ENCODE measurements at places on chromosomes 13 and 19.

DNA sequence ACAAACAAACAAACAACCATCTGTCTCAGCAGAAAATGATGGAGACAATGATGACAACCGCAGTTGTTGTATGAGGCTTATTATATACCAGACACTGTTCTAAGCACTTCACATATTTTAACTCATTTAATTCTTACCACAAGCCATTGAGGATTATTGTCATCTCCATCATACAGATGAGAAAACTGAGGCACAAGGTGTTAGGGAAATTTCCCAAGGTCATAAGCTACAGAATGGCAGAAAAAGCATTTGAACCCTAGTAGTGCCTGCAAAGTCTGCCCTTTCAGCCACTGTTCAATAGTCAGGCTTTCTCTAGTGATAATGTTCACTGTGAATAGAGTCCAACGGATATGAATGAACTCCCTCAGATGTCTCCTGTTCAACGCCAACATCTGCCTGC is 60.1 kb downstream of the GPALPP1 start:
- DNase-seq = no peak

GRCh38 chr13:64626105-64626504 is 2604.0 kb downstream of the PCDH9 start:
- DNase-seq = no peak

- no peak for DNase-seq
Measured at GRCh38 chr19:1263188-1263587, 5.9 kb upstream of the CIRBP start.

GRCh38 chr19:22609630-22610029 is 24.5 kb upstream of the ZNF492 start:
- DNase-seq = no peak

DNA sequence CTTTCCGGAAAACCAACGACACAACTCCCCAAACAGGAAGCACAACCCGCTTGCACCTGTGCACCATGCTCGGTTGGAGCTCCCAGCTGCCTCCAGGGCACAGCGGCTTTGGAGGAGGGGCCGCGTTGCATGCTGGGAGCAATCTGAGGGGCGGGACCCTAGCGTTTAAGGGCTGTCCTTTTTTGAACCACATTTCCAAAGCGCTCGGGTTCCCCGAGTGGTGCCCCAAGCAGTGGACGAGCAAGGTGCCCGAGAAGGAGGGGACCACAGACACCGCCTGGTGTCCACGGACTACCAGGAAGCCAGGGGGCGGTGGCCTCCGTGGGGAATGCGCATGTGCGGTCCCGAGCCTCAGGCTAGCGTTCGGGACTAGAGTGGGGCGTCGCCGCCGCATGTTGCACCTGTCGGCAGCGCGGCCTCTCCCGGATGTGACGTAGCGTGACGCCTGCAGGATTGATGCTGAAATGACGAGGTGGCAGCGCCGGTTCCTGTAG is 11.9 kb upstream of the ZNF57 start:
- no peak for DNase-seq

- DNase-seq = no peak
Measured at GRCh38 chr13:108827646-108828045, 198.2 kb downstream of the MYO16 start.

DNA sequence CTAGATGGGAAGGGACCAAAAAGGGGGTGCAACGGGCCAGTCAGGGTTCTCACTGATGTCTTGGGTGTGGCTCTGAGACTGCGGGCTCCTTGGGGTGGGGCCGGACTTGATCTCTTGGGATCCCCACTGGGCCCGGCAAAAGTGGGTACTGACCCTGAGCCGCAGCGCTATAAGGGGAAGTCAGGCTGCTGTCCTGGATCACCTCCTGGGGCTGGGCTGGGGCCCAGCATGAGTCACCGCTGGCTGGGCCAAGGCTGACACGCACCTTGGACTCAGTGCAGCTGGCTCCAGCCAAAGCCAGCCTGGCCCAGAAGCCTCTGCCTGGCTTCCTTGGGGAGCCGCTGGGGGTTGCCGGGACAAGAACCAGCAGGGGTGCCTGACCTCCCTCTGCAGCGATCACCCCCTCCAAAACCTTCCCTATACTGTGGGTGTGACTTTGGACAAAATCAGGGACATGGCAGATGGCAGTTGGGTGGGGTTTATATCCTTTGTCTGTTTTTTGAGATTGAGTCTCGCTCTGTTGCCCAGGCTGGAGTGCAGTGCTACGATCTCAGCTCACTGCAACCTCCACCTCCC is 617 bp upstream of the IQCN start:
- no peak for DNase-seq

DNA sequence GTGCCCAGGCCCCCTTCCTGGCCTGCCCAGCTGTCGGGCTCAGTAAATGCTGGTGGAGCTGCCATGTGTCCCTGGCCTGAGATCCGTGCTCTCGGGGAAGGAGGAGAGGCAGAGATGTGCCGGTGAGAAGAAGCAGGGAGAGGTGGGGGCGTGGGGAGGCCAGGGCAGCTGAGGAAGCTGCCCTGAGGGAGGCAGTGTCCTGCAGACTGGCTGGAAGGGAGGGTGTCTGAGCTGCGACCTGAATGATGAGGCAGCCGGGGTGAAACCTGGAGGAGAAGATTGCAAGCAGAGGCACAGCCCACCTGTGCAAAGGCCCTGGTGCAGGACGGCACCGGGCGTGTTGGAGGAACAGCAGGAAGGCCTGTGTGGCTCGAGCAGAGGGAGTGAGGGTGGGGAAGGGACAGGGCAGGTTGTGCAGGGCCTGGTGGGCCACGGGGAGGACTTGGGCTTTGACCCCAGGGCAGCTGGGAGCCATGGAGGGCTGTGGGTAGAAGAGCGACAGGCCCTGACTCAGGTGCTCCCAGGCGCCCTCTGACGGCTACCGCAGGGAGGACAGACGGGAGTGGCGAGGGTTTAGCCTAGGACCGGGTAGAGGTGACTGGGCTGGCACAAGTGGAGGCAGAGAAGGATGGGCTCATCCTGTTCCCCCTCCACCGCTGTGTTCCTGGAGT is 14.0 kb upstream of the CELF5 start:
- DNase-seq = peak; percentile 57

DNA sequence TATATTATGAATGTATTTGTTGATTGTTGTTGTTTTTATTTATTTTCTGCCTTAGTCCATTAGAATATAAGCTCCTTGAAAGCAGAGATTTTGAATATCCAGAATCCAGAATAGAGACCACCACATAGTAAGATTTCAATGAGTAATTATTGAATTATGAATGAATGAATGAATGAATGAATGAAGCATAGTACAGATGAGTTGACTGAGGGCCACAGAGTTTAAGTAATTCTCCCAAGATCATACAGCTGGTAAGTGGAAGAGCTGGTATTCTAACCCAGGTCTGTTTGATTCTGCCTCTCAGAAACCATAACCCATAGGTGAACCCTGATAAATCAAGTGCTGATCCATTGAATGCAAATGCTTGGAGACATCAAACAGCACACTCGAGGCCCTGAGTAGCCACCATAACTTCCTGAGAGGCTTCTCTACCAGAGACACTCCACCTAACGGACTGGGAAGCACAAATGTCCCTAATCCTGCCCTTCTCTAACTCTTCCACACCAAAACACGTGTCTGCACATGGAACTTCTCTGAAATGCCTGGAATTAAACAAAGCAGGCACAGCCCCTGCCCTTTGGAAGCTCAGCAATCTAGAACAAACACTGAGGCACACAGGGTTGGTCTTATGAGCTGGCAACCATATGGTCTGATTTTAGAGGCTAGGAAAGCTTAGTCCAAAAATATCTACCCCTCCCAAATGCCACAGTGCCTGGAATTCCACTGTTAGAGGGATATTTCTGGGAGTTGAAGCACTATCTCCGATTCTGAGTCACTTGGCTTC is 190.1 kb downstream of the FOXO1 start:
- no peak for DNase-seq

GRCh38 chr13:33249066-33249465 is 36.5 kb downstream of the STARD13 start:
- no peak for DNase-seq

DNA sequence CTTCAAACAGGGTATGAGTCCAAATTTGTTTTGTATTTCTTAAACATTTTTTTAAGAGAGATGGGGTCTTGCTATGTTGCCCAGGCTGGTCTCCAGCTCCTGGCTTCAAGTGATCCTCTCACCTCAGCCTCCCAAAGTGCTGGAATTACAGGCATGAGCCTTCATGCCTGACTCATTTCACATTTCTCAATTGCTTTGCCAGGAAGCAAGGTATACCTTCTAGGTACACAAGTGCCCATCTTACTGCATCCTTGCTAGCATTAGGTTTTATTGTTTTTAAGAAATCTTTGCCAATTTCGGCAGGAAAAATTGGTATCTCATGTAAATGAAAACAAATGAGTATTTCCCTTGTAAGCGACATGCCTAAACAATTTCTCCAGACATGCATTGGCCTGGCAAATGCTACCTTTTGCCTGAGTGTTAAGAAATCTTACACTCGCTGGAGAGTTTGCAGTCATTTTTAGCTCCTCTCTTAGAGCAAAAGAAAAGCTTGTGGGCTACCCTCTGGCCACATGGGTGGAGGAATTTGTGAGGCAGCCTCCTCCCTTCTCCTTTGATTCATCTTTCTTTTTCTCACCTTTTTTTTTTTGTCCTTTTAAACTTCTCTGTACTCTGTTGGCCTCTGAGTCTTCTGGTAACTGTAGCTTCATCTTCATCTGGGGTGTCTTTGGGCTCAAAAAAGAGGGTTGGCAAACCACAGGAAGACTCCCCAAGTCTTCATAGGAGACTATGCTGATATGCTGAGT is 33.0 kb downstream of the ACTL9 start:
- no peak for DNase-seq

- DNase-seq = no peak
Measured at GRCh38 chr13:32203221-32203620, 111.9 kb downstream of the ZAR1L start.

DNA sequence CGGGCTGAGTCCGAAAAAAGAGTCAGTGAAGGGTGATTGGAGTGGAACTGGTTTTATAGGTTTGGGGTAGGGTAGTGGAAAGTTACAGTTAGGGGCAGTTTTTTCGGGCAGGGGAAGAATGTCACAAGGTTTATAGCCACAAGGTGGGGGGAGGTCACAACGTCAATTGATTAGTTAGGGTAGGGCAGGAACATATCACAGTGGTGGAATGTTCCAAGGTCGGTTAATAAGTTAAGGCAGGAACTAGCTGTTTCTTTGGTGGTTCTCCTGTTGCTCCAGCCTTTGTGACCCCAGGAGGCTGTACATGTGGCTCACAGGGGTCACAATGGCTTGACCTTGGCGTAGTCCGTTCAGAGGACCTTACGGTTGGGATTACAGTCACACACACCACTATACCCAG is 20.3 kb downstream of the RDH8 start:
- DNase-seq = no peak

GRCh38 chr19:46845959-46846459 is 4.6 kb downstream of the AP2S1 start:
- DNase-seq = no peak

GRCh38 chr19:41537789-41538188 is 38.2 kb upstream of the CEACAM21 start:
- DNase-seq = no peak

DNA sequence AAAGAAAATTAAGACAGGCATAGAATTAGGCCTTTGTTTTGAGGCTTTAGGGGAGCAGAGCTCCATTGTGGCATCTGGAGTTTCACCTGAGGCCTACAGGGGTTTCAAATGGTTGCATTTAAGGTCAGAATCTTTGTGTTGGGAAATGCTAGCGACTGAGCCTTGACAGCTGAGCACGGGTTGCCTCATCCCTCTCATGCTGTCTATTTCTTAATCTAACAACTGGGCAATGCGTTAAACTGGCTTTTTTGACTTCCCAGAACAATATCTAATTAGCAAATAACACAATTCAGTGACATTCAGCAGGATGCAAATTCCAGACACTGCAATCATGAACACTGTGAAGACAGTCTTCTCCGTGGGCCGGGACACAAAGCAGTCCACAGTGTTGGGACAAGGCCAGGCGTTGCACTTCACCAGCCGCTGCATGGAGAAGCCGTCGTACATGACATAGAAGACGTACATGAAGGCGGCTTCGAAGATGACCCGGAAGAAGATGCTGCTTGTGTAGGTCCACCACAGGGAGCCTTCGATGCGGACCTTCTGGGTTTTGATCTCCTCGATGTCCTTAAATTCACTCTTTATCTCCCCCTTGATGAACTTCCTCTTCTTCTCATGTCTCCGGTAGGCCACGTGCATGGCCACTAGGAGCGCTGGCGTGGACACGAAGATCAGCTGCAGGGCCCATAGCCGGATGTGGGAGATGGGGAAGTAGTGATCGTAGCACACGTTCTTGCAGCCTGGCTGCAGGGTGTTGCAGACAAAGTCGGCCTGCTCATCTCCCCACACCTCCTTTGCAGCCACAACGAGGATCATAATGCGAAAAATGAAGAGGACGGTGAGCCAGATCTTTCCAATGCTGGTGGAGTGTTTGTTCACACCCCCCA is 3.8 kb downstream of the GJB2 start:
- DNase-seq = no peak

- DNase-seq = no peak
Measured at GRCh38 chr13:50731400-50731799, 112.1 kb downstream of the DLEU7 start.

DNA sequence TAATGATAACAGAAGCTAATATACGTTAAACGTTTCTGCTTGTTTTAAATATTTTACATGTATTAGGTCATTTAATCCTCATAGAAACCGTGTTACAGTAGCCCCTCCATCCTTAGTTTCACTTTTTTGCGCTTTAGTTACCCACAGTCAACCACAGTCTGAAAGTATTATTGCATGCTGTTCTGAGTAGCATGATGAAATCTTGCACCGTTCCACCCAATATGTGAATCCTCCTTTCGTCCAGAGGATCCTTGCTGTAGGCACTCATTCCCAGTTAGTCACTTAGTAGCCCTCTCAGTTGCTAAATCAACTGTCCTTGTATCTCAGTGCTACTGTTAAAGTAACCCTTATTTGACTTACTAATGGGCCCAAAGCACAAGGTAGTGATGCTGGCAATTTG is 257.8 kb downstream of the ENOX1 start:
- DNase-seq = no peak

DNA sequence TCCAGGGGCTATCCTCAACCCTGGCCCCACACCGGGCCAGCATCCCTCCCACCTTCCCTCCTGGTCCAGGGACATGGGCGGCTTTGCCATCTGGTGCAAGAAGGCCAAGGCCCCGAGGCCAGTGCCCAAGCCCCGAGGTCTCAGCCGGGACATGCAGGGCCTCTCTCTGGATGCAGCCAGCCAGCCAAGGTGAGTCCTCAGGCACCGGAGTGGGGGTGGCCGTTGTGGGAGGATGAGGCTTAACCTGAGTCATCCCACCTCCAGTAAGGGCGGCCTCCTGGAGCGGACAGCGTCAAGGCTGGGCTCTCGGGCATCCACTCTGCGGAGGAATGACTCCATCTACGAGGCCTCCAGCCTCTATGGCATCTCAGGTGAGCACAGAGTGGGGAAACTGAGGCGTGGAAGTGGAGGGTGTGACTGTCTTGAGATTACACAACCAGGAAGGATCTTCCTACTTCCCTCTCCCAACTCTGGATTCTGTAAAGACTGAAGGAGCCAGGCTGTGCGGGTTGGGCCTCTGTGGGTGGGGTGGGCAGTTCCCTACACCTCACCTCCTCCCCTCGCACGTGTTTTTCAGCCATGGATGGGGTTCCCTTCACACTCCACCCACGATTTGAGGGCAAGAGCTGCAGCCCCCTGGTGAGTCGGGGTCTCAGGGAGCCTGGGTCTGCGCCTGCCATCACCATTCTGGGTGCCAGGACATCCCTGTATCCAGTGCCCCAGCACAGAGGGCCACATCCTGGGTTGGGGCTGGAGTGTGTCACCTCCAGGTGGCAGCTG is 3.8 kb downstream of the MVB12A start:
- no peak for DNase-seq

GRCh38 chr19:10389863-10390262 is 9.5 kb upstream of the TYK2 start:
- DNase-seq = no peak

GRCh38 chr19:54877471-54877870 is 3.4 kb downstream of the FCAR start:
- no peak for DNase-seq

GRCh38 chr19:18519962-18520847 is 1.7 kb downstream of the ELL start:
- DNase-seq = no peak
